ENCODE measurements at places on chromosomes 7 and 10. TPM values are rescaled to one million over a fixed set of nuclear protein-coding genes. Genes with fewer than 3 reads are reported as not detected.

Gene HMX3
- total RNA-seq, result not detected

Gene PNLIP
- not detected for total RNA-seq

Gene GRID2IP
- total RNA-seq, result not detected

Gene CC2D2B
- total RNA-seq, result 1.1 TPM

Gene TAS2R41
- total RNA-seq, result not detected

Gene FAM13C
- total RNA-seq, result 29.4 TPM
